ENCODE measurements at places on chromosomes 12 and 14.

- DNase-seq: peak; percentile 67
These were observed 86.3 kb downstream of the KIF26A start for GRCh38 chr14:104224506-104225277.

DNA sequence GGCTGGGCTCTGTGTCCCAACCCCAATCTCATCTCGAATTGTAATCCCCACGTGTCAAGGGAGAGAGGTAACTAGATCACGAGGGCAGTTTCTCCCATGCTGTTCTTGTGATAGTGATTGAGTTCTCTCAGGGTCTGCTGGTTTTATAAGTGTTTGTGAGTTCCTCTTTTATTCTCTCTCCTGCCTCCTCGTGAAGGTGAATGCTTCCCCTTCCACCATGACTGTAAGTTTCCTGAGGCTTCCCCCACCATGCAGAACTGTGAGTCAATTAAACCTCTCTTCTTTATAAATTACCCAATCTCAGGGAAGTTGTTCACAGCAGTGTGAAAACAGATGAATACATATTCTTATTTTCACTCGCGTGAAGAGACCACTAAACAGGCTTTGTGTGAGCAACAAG, 148.2 kb downstream of the TMEM30B start:
- no peak for DNase-seq

GRCh38 chr12:69698769-69699540, at the start of gene BEST3:
BEST3 (minus strand) TSS chr12:69699303; CDS start chr12:69697798, 1,505 bp downstream.
- no peak for DNase-seq

GRCh38 chr12:116436561-116437249, 122.5 kb upstream of the MAP1LC3B2 start:
- no peak for DNase-seq

DNA sequence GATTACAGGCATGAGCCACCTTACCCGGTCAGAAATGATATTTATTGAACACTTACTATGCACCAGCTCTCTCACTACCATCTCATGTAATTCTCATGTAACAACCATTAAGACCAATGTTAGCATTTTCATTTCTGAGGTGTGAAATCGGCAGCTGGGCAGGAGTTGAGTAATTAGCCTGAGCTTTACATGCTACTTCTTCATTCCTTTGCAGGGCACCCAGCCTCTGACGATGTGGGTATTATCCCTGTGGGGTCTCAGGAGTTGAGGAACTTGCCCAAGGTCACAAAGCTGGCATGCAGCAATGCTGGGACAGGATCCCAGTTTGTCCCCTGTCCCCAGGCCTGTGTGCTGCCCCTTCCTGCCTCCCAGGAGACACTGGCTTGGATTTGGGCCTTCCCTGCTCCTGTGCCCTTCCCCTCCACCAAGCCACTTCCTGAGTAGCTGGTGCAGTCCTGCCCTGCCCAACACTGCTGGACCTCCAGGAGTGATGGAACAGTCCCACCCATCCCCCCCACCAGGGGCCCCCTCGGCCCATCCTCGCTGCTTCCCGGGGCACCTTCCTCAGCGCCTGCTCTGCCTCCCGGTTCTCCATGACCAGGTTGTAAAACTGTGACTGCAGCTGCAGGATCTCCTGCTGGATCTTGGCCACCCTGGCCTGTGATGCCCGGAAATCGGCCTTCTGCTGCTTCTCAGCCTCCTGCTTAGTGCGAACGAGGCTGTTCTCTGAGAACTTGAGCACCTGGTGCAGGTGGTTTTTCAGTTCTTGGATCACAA, 14.7 kb downstream of the RITA1 start:
- no peak for DNase-seq

DNA sequence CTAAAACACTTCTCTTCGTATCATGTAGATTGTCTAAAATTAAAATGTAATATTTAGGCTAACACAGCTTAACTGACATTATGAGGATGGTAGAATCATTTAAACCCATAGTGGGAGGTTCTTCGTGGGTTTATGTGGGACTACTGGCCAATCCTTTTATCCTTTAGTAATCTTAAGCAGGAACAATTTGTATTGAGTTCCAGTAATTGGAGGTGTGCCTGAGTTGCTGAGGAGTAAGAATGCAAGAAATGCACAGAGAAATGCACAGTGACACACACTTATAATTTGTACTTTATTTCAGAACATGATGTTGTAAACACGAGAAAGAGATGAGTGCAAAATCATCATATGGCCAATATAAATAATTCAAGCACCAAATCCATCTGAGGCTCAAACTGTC, 22.3 kb downstream of the OTOGL start:
- no peak for DNase-seq

- DNase-seq: no peak
These were observed 61.7 kb upstream of the FBRSL1 start for GRCh38 chr12:132427999-132428935.

DNA sequence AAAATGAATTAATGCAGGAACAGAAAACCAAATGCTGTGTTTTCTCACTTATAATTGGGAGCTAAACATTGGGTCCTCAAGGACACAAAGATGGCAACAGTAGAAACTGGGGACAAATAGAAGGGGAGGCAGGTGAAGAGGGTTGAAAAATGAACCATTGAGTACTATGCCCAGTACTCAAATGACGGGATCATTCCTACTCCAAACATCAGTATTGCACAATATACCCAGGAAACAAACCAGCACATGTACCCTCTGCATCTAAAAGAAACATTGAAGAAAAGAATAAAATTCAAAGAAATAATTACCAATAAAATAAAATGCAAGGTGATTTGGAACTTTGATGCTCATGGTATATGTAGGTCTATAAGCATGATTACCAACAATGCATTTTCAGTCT, 110.8 kb downstream of the LMO3 start:
- no peak for DNase-seq
